SW 1271 (cell line): ENCODE measurements at places on chromosomes 5 and 9.

DNA sequence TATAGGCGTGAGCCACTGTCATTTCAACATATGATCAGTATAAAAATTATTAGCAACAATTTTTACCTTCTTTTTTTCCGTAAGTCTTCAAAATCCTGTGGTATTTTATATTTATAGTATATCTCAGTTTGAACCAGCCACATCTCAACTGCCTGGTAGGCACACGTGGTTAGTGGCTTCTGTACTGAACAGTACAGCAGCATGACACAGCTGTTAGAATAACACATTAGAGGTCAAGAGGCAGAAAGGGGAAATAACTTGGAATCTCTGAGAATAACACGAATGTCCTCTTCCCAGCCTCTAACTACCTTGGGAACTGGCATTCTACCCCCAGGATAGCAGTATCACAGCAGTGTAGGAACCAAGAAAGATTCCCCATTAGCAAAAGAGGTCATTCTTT lies 108.5 kb upstream of the IQGAP2 start:
- DNase-seq: no peak

- DNase-seq: no peak
Observed at GRCh38 chr5:95727764-95728191, 3.4 kb upstream of the RHOBTB3 start.

DNA sequence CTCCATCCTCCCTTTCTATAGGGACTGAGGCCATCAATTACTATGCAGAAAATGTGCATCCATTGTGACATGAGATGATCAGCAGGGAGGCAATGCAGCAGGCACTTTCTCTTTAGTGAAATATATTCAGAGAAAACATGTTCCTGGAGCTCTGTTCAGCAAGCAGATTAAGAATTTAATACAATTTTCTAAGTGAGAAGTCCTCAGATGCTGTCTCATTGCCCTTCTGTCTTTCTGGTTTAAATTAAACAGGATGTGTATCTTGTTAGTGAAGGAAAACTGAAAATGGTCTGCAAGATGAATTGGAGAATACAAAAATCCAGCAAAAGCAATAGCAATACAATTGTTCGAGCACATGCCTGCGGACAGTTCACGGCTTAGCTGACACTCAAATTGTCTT lies 445.8 kb upstream of the RIOK2 start:
- DNase-seq: no peak

DNA sequence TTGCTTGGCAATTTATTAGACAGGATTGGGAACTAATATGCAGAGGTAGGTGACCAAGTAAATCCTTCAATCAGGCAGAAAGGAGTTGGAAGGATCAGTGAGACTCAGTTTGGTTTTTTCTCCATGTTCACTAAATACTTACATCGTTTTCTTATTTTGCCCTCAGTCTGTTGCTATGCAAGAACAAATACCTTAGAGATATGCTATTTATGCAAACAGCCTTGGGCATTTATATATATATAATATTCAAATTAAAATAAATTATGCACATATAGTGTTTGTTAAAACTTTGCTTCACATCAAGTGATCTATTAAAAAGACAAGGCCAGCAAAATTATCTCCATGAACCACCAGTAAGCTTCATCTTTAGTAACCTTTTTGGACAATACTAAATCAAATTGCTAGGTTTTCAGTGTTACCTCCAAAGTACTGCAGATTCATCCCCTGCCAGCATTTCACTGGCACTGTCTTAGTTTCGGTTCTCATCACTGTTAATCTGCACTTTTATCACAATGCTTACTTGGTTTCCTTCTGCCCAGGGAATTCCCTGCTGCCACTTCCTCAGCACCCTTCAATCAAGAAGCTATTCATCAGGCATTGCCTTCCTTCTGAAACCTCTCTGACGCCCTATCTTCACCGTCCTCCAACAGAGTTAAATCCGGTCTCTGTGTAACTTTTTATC lies 26.0 kb upstream of the LIFR start:
- DNase-seq: no peak

- no peak for DNase-seq
Observed at GRCh38 chr9:69486498-69486897, 161.5 kb downstream of the ENTREP1 start.

- DNase-seq: no peak
Observed at GRCh38 chr9:116987721-116988485, 300.8 kb downstream of the TRIM32 start.

DNA sequence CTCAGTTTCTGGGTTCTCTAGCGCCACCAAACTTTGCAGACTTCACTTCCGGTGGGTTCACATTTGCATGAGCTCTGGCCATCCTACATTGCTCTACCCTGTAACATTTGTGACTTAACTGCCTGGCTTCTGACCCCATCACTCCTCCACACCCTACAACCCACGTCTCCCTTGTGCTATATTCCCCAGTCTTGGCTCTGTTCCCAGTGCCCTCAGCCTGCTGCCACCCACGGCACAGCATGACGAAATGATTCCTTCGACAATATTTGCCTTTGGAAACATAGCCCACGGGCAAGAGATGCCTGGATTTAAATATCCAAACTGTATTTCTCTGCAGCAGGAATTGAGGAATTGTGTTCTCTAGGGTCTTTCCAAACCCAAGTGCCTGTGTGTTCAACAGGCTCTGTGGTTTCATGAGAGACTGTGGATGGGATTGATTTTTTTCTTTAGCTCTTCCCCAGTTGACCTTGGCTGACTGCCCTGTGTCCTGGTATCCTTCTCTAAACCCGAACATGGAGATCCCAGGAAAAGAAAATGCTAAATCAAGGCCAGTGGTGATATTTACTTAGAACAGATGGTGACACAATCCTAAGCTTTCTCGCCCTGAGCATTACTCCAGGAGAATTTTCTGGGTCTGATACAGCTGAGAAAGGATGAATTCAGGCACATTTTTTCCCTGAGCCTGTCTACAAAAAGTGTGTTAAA lies 44.4 kb upstream of the GRIA1 start:
- DNase-seq: no peak

DNA sequence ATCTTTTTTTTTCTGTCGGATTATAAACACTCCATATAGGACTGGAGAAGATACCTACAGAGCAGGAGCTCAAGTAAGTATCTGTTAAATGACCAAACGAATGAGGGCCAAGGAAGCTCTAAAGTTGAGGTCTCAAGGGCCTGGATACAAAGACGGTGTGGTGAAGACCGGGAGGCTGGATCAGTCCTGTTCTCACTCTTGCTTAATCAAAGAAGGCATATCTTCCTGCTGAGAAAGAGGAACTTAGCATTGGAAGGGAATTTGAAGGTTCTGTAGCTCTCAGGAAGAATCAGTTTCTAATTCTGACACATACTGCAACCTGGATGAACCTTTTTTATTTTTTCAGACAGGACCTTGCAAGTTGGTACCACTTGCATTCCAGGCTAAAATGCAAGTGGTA lies 28.3 kb upstream of the PAX5 start:
- DNase-seq: no peak

DNA sequence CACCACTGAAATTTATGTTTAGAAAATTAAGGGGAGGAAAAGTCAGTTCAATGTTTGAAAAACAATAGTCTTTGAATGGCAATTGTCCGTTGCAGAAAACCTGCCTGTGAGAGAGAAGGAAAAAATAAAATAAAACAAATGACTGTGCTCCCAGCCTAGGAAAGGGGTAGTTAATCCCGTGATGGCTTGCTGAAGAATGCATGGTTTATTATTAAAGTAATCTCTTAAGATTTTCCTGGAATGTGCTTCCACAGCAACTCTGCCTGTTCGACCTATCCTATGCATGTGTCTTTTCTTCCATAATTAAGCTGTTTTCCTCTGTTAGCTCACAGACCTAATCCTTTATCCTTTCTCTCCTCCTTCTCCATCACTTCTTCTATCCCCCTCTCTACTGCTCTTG lies 2.4 kb upstream of the DAB2 start:
- DNase-seq: no peak

- no peak for DNase-seq
Observed at GRCh38 chr9:111456529-111456928, 27.7 kb downstream of the ECPAS start.

DNA sequence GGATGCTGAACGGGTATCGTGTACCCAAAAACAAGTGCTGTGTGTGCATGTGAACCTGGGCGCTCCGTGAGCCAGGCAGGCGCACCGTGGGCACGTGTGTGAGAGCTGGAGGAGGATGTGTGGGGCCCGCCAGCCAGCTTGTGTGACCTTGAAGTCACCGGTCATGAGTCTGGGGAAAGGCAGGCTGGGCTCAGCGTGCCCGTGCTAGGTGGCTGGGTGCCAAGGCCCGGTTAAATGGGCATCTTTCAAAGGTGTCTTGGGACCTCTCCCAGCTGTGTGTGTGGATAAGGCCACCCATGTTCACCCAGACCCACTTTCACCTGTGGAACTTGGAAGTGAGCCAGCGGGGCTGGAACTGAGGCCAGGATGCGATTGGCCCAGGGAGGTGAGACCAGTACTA lies 3.4 kb downstream of the KCNT1 start:
- DNase-seq: no peak

DNA sequence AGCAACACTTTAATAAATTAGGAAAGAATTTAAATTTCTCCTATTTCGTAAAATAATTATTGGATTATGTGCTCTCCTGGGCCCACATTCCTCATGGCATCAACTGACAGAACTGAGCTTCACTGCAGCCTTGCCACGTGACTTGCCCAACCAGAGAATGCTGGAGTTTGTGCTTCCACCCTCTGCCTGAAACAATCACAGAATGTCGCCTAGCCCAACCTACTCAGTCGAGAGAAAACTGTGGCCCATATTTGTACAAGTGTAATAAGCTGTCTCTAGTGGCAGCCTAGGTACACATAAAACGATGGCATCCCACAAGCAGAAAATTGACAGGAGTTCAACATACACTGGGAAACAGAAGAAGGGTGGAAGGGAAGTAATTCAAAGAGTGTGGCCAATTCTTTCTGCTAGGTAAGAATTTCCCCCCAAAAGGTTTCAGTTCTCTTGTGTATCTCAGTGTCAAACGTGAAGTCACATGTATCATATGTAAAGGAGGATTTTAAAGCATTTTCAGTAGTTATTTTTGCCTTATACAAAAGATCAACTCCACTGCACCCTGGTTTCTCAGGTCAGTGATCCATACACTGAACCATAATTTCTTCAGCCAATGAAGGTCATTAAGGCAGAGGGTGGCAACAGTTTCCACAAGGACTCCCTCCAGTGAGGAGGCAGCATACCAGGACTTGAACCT lies 41.7 kb downstream of the ZNF608 start:
- no peak for DNase-seq

- no peak for DNase-seq
Observed at GRCh38 chr9:130981002-130981755, 27.8 kb upstream of the LAMC3 start.

DNA sequence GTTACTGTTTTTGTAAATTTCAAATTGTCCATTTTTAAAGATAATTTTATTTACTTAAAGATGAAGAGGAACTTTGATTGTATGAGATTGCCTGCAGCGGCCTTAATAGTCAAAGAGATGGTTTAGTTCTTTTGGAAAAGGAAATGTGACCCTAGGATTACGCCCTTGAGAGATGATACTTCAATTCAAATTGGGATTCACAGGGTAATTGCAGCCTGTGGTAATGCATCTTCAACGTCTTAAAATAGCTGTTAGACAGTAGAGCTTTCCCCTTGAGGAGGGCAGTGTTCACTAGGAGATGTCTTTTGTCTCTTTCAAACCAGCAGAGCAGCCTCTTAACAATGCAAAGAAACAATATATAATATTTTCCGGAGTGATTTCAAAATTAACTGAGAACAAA lies 127.1 kb downstream of the TAF11L14 start:
- no peak for DNase-seq

- no peak for DNase-seq
Observed at GRCh38 chr5:109907189-109907588, 217.5 kb downstream of the MAN2A1 start.

- DNase-seq: no peak
Observed at GRCh38 chr5:16944816-16945562, 8.9 kb upstream of the MYO10 start.

GRCh38 chr9:6113312-6113711 lies 97.9 kb upstream of the RANBP6 start:
- no peak for DNase-seq

DNA sequence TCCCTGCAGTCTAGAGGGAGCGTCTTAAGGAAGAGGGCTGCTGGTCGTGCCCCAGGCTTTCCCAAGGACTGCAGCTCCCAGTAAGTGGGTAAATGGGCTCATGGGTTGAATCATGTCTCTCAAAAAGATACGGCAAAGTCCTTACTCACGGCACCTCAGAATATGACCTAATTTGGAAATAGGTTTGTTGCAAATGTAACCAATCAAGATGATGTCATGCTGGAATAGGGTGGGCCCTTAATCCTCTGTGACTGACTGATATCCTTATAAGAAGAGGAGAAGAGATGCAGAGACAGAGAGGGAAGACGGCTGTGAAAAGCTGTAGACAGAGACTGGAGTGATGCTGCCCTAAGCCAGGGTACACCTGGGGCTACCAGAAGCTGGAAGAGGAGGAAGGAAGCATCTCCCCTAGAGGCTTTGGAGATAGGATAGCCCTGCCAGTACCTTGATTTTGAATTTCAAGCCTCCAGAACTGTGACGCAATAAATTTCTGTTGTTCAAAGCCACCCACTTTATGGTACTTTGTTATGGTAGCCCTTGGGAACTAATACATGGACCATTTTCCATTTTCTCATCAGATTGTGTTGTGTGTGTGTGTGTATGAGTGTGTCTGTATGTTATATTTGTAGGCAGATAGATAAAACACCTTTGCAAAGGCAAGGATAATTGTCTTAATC lies 15.0 kb downstream of the GALNT10 start:
- DNase-seq: no peak

GRCh38 chr5:72015103-72015548 lies 92.1 kb upstream of the MAP1B start:
- DNase-seq: no peak
